HuH-7.5 (cell line): ENCODE measurements at places on chromosomes 4 and X.

DNA sequence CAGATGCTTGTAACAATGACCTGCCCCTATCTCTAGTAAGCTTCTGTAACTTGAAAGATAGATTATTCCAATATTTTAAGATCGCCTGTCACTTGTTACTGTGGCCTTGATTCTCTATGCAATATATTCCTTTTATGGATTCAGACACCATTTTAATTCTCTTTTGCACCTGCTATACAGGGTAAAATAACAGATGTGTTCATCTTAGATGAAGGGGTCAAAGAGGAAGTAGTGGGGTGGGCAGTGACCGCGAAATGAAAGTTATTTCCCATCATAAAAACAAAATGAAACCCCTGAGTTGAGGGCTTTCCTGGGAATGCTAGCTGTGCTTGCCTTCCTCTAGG is 175.9 kb downstream of the TSPAN5 start:
- no peak for DNase-seq

DNA sequence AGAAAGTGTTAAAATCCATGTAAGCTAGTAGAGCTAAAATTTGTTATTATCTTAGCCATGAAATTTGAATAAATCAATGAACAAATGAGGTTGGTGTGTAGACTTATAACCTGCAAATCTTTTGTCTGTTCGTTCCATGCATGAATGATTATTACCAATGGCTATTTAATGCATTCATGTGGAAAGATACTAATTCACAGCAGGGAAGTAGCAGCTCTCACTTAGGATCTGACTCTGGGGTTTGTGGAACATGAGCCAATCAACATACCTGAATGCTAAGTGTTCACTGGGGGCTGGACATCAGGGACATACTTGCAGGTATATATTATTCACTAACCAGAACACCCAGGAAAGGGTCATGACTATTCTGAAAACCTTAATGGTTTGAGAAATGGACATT is 444.1 kb downstream of the STIM2 start:
- no peak for DNase-seq

- DNase-seq: no peak
These were observed 16.8 kb upstream of the HSD17B13 start for GRCh38 chr4:87339440-87339839.

DNA sequence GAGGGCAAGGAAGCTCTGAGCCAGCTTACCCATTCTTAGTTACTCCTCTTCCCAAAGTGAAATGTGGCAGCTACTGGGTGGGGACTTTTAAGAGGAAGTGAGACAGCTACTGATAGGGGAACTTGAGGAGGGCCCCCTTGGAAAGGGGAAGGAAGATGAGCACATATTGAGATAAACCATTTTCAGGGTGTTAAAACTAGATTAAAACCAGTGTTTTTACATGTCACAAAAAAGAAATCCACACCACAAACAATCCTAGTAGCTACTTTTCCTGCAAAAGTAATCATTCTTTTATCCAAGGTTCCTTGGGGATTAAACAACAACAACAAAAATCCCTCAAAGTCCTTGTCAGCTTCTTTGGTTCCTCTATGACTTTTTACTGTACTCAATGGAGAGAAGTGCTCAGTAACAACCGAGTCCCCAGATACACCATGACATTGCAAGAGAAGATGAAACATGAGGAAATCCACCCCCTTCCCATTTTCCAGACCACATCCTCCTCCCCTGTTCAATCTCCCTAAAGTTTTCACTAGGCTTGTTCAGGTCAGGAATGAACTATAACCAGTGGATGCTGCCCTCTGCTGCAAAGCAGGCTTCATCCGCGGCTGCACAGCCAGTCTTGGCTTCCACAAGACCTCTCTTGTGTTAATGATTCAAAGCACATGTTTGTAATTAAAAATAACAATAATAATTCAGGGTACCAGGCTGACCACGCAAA is 113.5 kb upstream of the TMEM164 start:
- DNase-seq: no peak

GRCh38 chr4:75412746-75413145 is 101.5 kb downstream of the RCHY1 start:
- no peak for DNase-seq

GRCh38 chr4:148574502-148574901 is 132.3 kb upstream of the NR3C2 start:
- DNase-seq: no peak

DNA sequence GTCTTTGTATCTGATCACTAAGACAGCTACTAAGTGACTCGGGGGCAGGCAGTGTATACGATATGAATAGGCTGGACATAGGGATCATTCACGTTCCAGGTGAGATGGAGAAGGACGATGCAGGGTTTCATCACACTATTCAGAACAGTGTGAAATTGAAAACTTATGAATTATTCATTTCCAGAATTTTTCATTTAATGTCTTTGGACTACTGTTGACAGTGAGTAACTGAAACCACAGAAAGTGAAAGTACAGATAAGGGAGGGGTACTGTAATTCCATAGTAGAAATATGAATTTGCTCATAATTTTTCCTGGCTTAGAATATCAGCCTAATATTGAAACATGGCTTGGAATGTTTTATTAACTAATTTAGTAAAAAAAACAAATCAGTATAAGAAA is 24.4 kb downstream of the TMEM144 start:
- DNase-seq: no peak

- DNase-seq: no peak
These were observed 262.5 kb upstream of the NDST3 start for GRCh38 chr4:117771647-117772337.

- DNase-seq: no peak
These were observed 101.3 kb downstream of the EIF4E start for GRCh38 chr4:98827661-98828060.

GRCh38 chr4:67344594-67345380 is 200.5 kb downstream of the CENPC start:
- DNase-seq: no peak

DNA sequence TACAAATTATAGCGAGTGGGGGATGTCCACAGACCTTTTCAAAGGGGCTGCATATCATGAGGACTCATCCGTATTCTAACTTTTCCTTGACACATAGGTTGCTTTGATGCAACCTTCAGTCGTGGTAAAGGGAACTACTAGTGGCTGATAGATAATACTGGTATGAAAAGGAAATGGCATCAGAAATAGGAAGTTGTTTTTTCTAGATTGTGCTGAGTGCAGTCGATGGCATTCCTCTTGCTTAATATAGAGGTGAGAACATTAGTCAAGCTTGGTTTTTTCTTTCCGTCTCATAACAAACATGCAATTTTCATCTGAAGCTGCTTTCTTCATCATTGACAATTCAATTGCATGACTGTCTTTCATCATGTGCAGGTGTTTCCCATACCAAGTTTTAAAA is 16.6 kb downstream of the ENPEP start:
- no peak for DNase-seq

DNA sequence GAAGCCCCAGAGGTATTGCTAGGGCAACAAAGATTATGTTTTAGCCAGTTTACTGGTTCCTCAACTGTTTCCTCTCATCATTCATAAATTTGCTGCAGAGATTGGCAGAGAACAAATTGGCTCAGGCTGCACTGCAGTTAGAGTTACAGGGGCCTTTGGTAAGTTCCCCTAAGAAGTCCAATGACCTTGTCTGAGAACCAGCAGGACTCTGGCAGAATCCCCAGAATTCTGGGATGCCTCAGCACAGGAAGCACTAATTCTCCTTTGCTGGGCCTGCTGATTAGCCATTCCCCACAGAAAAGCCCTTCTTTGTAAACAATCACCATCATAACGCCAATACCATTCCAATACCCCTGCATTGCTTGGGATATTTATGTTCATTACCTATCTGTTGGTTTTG is 151.3 kb downstream of the USP46 start:
- no peak for DNase-seq

DNA sequence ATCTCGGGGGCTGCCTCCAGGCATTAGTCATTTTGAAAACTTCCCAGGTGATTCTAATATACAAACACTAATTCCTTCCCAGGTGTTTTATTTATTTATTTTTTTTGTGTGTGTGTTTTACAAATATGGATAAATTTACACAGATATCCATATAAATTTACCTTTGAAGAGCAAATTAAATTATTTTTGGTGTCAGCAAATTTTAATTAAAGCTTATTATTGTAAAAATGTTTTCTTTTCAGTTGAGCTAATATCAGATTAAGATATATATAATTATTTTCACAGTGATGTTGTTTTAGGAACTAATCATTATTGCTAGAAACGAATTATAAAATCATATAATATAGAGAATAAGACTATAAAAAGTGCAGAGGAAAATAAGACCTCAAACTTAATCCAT is 62.0 kb upstream of the FREM3 start:
- DNase-seq: no peak

DNA sequence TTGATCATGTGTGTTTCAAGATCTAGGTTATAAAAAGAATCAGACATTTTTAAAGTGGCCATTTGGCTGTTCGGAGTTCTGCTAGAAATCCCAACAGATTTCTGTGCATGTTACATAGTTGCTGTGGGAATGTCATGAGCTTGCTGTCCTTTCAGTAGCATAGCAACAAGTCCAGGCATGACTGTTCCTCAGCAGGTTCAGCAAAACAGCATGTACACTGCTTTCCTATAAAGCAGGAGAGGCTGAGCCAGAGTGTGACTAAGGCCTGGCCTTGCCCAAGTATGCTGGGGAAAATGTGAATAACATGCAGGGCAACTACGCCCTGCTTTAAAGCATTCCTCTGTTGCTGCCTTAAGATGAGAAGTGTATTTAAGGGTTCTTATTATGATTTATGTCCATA is 217.1 kb upstream of the SMIM31 start:
- DNase-seq: no peak

GRCh38 chrX:40061871-40062524 is 35.8 kb downstream of the BCOR start:
- no peak for DNase-seq

DNA sequence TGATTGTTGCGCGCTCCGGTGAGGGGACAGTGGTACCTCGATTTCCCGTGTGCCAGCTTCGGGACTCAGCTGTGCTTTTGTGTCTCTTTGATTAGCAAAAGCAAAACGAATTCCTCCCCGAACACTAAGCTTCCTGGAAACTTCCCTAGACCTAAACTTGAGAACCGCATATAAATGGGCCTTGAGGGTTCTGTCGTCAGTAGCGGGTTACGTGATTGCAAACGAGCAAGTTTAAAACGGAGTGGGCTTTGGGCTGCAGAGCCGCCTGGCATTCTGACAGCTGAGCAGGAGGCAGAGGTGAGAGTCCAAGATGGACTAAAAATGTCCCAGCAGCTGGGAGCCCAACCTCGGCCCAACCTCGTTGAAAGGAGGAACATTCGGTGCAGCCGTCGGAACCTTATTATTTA is 1.2 kb upstream of the TAPT1 start:
- no peak for DNase-seq

DNA sequence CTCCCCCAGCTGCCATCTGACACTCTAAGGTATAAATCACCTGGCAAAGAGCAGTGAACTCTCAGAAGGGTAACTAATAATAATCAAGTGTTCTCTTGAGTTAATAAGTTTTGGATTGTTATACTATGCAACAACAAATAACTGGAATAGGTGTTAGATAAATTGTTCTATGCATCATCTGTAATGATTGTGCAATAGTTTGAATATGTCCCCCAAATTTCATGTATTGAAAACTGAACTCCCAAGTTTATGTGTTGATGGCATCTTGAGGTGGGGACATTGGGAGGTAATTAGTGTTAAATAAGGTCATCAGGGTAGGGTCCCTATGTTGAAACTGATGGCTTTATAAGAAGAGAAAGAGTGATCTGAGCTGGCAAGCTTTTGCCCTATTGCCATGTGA is 272.7 kb upstream of the TAPT1 start:
- no peak for DNase-seq

DNA sequence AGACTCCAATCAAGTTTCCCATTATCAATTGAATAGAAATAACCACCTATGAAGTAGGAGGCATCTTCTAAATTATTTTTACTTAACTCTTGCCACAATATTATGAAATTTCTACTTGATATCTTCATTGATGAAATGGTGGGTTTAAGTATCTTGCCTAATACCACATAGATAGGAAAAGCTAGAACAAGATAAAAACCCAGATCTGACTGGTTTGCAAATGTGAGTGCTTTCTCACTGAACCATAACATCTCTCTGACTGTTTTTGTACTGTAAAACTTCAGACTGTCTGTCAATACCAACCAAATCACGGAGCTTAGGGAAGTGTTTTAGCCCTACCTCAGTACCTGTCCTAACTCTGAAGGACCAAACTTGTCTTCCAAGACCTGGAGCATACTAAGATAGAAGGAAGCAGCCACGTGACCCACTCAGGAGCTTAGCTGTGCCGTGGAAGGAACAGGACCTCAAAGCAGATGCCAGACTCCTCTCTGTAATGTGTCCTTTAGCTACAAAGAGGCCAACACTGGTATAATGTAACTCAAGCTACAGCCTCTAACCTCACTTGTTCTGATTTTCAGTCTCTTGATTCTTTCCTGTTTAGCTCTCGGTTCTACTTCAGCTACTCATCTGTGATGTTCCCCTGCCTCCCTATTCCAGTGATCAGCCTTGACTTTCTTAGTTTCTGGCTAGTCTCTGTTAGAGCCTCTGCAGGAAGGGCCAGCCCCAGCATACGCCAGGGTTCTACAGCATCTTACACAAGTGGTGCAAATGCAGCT is 84.4 kb downstream of the LRP2BP start:
- no peak for DNase-seq

DNA sequence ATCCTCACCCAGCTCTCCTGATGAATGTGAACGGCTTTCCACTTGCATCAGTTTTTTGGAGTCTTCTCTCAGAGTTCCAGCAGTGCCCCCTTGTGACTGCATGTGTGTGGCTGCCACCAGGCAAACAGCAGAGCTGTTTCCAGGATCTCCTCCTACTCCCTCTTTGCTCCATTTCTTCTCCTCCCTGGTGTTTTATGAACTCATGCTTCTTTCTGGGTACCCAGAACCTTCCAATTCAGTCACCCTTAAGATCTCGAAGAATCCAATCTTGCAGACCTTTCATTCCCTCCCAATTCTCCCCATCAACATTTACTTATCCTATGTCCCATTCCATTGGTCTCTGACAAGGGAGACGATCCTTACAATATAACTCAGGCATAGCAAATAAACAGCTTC is 6.8 kb upstream of the TCEANC start:
- DNase-seq: no peak

- no peak for DNase-seq
These were observed 93.7 kb upstream of the AP1S2 start for GRCh38 chrX:15948318-15948660.

DNA sequence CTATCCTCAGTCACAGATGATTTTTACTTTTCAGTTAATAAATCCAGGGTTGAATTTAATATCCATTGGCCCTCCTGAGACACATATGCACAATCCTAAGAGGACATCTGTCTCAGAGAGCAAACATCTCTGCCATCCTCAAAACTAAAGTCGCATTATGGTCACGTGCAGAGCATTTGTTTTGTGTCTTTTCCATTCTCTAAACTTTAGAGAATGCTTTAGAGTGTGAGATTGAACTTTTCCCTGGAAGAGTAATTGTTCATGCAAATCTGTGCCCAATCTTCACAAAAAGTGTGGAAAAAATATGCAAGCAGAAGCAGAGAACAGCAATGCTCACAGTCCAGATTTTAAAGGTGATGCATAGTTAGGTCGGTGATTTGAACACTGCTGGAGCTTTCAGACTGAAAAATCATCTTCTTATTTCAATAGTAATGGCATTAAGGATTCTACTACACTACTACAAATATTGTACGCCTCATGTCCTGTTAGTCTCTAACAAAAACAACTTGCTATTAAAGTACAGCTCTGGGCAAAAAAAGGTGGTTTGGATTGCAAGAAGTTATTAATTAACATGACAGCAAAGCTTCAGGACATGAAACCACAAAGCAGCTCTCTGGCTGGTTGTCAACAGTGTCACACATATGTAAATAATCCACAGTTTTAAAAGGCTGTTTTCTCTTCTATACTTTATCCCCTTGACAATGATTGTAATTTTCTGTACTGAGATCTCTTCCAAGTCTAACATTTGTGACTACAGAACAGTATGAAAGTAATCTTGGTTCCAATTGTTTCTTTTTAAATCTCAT is 19.9 kb downstream of the DCHS2 start:
- no peak for DNase-seq
